NCI-H345 (cell line): ENCODE measurements at places on chromosomes 2 and 18.

DNA sequence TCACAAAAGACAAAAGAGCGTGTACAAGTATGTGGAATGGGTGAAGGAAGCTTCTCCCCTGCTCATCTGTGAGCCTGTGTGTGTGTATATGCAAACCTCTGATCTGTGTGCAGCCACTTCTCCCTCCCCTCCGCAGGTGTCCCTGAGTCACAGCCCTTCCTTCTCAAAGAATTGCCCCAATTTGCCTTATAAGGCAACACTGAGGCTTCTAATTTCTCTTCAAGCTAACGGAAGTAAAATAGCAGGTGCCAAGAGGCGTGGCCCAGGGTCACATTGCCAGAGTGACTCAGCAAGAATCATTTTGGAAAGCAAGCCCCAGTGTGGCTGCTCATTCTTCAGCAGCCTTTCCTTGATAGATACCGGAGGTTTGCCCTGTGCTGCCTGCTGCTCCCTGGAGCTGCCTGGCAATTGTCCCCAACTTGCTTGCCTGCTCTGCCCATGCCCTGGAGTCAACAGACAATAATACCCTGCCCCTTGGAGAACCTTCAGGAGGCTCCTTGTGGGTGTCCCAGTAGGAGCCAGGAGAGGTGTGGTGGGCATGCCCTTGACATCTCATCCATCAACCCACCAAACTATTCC is 37.3 kb upstream of the BMP10 start:
- DNase-seq: peak; percentile 40

DNA sequence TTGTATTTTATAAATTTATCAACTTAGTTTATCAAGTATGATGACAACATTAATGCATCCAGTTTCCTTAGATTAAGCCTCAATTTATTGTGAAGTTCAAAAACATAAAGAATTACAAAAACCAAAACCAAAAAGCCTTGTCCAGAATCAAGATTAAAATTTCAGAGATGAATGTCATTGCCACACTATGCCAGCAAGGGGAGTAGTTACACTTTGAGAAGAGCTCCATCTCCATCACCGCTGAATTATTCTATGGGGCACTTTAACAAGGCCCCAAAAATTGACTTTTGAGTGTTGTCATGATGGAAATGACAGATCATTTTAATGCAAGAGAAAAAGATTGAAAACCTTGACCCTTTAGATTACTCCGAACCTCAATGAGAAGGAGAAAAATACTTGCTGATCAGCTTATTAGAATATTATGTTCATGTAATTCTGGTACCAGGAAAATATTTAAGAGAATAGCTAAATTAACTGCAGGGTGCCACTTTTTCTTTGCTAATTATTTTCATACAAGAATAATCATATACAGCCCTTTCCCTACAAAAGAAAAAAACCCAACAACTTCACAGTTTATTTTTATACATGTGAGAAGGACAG is 152.5 kb upstream of the AQP4 start:
- DNase-seq: peak; percentile 27

GRCh38 chr18:63765837-63766236 is 9.4 kb upstream of the SERPINB7 start:
- no peak for DNase-seq

GRCh38 chr2:51068237-51068636 is 36.3 kb upstream of the NRXN1 start:
- DNase-seq: no peak

GRCh38 chr2:73075477-73076373 is 4.2 kb upstream of the SFXN5 start:
- DNase-seq: no peak

DNA sequence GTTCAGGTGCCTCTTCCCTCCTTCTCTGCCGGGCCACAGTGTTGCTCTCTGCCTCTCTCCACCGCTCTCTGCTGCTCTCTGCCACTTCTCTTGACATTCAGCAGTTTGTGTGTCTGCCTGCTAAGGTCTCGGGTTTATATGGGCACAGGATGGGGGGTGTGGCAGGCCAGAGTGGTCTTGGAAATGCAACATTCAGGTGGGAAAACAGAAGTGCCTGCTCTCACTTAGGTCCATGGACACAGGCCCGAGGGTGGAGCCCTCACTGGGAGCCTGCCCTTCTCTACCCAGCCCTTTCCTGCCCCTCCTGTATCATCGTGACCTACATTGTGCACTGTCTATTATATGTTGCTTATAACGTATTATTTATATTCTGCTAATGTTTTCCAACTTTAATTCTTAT is 120.8 kb upstream of the TMEM18 start:
- DNase-seq: no peak

DNA sequence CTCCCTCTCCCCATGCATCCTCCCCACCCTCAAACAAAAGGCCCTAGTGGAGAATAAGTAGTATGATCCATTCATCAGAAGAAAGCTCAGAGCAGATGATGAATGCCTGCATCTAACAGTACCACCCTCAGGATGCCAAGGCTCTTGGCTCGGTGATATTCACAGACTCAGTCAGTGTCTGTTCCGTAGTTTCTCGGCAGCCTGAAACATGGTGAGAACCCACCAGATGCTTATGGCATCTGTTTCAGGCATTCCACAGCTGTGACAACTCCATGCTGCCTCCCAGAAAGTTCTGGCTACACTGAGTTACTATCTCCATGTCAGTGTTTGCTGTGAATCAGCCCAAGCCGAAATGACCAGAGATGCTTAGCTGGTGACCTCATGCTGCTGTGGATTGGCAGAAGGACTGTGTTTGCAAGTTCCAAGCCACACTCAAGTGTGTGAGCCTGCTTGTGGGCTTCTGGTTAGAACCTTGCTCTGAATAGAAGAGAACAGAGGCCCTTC is 83.9 kb downstream of the WDSUB1 start:
- DNase-seq: no peak

DNA sequence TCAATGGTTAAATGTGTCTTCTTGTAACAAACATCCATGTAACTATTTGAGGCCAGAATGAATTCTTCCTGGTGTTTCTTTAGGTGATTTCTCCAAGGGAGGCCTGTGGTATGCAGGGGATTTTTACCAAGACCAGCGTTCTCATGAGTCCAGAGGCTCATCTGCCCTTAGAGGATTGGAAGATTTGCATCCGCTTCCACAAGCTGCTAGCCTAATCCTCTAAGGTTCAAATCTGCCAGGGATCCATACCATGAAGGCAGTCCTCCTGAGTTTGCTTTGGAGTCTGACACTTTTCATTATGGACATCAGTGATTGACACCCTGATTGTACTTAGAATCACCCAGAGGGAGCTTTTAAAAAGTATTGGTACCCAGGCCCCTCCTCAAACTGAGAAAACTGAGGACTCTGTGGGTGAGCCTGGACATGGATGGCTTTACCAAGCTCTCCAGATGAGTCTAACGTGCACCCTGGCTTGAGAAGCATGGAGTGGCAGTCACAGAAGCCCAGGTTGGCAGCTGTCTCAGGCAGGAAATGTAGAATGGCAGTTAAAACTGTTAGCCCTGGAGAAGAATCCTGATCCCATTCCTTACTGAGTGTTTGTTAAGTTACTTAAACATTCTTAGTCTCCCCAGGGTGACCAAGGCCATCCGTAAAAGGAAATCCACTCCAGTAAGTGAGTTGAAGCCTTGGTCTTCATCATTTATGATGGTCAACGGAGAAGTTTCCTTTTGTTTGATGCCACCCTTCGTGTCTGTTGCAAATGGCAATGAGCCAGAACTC is 95.3 kb upstream of the RMDN2 start:
- DNase-seq: no peak

- no peak for DNase-seq
Observed at GRCh38 chr2:196316050-196316430, 144.7 kb upstream of the STK17B start.

DNA sequence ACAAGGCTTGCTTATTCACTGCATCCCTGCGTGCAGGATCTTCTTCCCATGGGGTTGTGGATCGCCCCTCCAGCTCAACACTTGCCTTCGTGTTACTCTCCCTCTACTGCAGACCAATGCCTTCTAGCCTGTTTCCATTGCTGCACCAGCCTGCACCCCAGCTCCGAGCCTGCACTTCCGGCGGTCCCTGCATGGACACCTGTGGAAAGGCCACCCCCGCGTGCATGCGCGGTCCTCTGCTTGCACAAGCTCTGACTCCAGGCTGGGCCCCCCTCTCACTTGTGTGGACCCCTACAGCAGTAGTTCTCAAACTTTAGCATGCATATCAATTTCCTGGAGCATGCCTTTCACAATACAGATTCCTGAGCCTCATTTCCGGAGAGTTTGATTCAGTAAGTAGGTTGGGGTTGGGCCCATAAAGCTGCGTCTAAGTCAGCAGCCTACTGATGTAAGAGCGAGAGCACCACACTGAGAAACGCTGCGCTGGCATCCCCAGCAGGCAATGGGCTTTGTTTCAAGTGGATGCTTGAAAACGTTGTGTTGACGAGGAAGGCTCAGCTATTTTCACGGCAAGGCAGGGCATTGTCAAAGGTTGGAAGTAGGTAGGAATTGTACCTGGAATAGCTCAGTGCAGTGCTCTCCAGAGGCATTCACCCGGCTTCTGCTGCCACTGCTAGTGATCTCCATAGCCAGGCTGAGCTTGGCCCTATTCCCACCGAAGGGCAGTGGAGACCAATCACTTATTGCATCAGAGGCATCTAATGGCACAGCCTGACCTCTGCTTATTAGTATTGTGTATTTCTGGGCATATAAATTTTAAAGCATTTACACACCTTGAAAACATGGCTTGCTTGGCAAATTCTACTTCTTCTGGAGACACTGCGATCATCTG is 32.6 kb downstream of the CREG2 start:
- DNase-seq: no peak

- no peak for DNase-seq
Observed at GRCh38 chr2:218310853-218311540, 18.7 kb upstream of the TMBIM1 start.

DNA sequence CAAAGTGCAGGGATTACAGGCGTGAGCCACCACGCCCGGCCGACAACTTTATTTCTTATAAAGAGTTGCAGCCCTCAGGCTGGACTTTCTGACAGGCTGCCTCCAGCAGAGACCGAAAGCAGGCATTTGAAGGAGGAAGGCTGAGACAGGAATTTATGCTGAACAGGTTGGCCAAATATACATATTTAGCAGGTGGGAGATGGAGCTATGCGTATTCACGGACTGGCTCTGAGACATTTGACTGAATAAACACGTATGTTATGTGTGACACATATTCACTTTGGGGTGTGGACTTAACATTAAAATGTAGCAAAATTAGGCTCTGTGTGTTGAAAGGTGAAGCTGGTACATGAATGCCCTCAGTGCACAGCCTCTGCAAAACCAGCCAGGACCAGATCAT is 65.9 kb downstream of the SNTG2 start:
- DNase-seq: no peak

DNA sequence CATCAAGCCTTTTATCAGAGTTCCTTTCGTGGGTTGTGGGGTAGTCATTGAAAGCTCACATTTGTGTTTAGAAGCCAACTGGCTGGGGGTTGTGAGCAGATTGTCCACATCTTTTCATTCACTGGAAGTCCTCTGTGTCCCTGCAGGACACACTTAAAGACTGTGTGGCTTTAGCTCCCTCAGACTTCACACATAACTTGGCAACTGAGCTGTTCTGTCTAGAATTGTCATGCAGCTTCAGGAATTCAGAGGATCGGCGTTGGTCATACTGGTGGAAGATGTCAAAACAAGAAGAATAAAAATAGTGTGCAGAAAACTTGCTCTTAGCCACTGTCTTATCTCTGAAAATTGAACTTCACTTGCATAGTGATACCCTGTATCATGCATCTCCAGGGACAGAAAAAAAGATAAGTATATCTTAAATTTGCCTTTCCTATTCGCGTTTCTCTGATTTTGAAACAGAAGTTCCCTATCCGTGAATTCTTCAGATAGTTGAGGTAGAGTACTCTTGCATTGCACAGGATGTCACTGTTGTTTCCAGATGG is 49.6 kb downstream of the TRAPPC12 start:
- no peak for DNase-seq

- no peak for DNase-seq
Observed at GRCh38 chr2:67716895-67717396, 319.8 kb downstream of the ETAA1 start.

- no peak for DNase-seq
Observed at GRCh38 chr2:47239119-47239969, 84.2 kb upstream of the STPG4 start.

DNA sequence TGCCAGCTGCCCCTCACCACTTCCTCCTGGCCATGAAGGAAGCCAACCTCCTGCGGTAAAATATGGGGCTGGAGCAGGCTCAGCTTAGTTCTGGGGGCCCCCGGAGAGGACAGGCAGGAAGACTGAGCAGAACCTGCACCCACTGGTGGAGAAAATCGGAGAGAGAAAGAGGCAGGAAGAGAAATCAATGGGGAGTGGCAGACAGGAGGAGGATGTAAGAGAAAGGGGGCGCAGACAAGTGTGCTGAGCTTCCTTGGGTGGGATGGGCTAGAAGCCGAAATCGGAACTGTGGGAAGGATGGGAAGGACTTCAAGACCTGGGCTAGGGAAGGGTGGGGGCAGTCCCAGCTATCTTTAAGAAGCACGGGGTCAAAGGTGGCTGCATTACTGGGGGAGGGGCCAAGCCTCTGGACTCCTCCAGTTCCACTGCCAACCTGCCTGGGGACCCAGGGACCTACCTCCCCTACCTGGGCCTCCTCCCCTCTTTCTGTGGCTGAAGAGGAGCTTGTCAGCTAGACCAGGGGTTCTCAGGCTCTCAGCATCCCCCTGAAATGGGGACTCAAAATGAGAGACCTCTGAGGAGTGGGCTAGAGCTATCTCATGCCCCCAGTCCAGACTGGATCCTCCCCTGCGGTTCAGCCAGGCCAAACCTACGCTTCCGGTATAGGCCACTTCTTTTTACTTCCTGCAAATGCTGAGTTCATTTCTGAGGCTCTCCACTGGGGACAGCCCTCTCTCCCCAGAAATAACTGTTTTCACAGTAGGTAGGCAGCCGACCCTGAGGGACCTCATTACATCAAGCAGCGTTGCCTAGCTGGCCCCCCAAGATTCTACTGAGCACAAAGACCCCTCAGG is 33.6 kb upstream of the B3GNT7 start:
- no peak for DNase-seq

DNA sequence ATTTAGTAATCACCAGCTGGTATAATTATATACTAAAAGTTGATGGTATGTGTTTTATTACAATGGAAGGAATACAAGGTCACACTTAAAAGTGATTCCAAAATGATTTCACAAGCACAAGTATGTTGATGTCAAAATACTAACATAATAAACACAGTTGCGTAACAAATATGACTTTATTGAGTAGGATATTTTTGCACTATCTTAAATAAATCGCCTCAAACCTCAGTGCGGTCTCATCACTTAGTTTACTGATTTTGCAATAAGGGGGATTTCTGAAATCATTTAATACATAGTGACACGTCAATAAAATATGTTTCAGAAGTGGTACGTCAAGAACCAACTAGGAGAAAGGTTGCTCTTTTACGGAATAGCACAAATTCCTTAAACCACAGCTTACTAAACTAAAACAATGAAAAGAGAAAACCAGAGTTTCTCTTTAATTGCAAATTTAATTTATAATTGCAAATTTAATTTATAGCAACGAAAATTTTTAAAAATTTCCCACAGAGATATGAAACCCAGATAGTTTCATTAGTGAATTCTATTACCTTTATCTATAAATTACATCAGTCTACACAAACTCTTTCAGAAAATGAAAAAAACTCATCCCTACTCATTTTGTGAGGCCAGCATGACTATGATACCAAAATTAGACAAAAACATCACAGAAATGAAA is 304.0 kb upstream of the REG3G start:
- no peak for DNase-seq
